ENCODE measurements at places on chromosomes 11 and 22.
A peak's percentile ranks its signal among the peaks of the same experiment; 100 is the strongest.

GRCh38 chr22:27614650-27615007 lies 186.9 kb downstream of the MN1 start:
- DNase-seq, result no peak

DNA sequence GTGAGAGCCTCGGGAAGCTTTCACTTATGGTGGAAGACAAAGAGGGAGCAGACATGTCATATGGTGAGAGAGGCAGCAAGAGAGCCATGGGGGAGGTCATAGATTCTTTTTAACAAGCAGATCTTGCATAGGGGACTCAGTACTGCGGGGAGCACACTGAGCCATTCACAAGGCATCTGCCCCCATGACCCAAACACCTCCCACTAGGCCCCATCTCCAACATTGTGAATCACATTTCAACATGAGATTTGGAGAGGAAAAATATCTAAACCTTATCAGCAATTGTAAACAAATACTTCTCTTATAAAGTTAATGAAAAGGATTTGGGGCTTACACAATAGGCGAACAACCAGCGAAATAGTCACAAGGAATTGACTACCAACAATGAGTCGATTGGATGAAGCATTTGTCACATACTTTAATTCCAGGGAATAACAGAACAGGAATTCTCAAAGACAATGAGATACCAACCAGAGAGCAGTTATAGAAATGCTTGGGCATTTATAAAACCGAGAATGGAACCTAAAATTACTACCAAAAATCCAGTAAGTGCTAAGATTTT lies 7.3 kb downstream of the DDI1 start:
- DNase-seq, result no peak

GRCh38 chr22:50460938-50461337 lies 13.9 kb downstream of the SBF1 start:
- DNase-seq, result no peak

GRCh38 chr11:35681163-35681767 lies 18.7 kb downstream of the TRIM44 start:
- DNase-seq, result no peak

- no peak for DNase-seq
These were observed 55.1 kb upstream of the PDGFD start for GRCh38 chr11:104219096-104219495.

GRCh38 chr22:22940961-22941605 lies 53.5 kb downstream of the IGLL5 start:
- DNase-seq, result no peak

GRCh38 chr11:112367461-112367860 lies 106.8 kb upstream of the PLET1 start:
- DNase-seq, result no peak

GRCh38 chr11:97610000-97610399 lies 1220.2 kb downstream of the JRKL start:
- no peak for DNase-seq

GRCh38 chr11:78078218-78079167 lies 1.2 kb downstream of the NDUFC2 start:
- no peak for DNase-seq

- no peak for DNase-seq
These were observed 144.6 kb upstream of the RASSF10 start for GRCh38 chr11:12864316-12865156.

DNA sequence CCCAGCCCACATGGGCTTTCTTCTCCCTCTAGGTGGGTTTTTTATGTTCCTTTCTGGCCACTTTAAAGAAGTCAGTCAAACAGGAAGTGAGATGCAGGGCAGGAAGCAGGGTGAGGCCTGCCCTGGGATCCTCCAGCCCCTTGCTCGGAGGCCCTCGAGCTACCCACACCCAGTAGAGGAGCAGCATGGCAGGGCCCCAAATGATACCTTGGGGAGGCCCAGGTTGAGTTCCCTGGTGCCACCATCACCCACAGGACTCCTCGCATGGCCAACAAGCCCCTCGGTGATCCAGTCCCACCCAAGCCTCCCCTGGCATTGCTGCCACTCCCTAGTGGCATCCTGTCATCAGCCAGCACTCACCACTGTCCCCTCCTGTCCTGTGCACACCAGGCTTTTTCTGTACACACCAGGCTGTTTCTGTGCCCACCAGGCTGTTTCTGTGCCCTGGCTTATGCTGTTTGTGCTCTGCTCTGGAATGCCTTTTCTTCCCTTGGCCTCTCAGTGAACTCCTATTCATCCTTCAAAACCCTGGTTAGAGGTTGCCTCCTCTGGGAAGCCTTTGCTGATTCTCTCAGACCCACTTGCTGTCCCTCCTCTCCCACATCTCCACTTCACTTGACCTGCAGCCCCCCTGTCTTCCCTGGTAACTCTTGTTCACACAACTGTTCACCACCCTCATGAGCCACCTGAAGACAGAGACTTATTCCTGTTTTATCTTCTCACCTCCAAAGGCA lies 3.1 kb upstream of the PTGDR2 start:
- DNase-seq, result no peak

GRCh38 chr11:102143867-102144266 lies 33.6 kb downstream of the YAP1 start:
- DNase-seq, result no peak

GRCh38 chr22:42150727-42151590 lies 20.3 kb upstream of the CYP2D6 start:
- DNase-seq, result no peak

GRCh38 chr22:21927174-21927823 lies 25.3 kb downstream of the PPM1F start:
- no peak for DNase-seq

GRCh38 chr11:119750056-119750455 lies 21.1 kb upstream of the NECTIN1 start:
- no peak for DNase-seq

GRCh38 chr11:81301166-81301830 lies 1432.4 kb downstream of the FAM181B start:
- DNase-seq, result no peak

- no peak for DNase-seq
These were observed 4.4 kb upstream of the PRSS23 start for GRCh38 chr11:86795949-86796348.

- DNase-seq, result no peak
These were observed 79.7 kb upstream of the LINC01488 start for GRCh38 chr11:69401715-69402114.

DNA sequence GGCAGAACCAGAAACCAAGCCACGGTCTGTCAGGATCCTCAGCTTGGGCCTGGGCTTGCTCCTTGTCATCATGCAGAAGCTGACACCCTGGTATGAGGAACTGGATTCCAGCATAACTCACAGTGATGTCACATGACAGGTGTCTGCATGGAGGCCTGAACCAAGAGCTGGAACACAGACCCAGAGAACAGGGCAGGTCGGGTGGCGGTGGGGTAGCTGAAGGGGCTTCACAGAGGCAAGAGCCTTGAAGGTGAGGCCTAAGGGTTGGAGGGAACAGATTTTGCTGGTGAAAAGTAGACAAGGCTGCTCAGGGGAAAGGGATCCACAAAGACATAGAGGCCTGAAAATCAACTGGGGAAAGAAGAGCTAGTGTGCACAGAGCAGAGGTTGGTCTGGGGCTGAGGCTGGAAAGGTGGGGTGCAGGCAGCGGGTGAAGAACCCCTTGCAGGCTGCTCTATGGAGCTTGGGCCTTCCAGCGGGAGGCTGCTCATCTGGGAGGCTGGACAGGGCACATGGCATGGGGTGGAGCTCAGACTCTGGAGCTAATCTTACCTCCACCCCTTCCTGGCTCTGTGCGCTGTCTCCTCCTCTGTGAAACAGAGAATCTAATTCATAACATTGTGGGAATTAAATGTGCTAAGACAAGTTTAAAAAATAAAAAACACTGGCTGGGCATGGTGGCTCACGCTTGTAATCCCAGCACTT lies 18.4 kb upstream of the RPS3 start:
- no peak for DNase-seq

- DNase-seq, result peak; percentile 14
These were observed 30.1 kb upstream of the TMEM45B start for GRCh38 chr11:129785383-129786111.

- no peak for DNase-seq
These were observed 202.9 kb downstream of the GRIK4 start for GRCh38 chr11:120714438-120714837.

DNA sequence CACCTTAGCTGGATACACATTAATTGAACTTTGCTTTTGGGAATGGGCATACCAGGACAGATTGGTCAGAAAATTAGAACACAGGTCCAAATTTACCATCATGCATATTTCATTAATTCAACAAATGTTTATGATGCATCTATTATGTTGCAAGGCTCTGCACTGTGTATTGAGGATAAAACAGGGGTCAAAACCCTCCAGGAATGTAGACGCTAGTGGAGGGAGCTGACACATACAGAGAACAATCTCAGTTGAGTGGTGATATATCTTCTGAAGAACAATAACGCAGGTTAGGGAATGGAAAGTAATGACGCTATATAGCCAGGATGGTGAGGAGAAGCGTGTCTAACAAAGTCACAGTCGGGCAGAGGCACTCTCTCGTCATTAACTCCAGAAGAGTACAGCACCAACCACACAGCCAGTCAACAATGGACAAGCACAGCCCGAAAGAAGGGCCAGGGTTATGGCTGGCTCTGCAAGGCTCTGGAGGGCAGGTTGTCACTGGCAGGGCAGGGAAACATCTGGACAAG lies 3.8 kb downstream of the FLI1 start:
- no peak for DNase-seq

DNA sequence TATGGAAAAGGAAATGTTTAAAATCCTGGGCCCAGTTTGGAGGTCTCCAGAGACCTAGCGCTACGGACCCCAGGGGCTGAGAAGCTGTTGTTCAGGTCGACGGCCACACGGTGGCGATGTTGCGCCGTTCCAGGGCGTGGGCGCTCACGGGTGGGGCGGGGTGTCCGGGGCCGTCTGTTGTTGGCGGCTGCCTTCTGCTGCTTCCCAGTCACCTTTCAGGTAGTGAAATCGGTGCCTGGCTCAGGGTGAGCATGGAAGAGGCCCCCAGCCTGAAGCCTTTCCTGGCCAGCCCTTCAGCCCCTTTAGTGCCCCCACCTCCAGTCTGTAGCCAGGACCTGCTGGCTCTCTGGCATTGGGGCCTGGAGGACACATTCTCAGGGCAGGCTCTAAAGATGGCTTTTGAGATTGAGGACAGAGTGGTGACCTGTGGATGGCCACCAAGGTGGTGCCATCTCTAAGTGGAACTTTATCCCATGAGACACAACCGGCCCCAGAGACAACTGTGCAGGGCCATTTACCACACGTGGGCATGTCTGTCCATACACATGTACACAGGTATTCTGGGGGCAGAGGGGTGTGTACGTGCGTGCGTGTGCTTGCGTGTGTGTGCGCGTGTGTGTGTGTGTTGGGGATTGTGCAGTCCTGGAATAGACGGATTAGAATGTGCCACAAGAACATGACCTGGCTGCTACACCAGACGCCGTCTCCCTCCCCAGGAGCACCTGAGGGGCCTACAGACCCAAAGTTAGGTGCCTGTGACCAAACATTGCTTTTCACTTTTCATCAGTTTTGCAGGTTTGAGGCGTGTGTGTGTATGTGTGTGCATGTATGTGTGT lies 53.8 kb downstream of the ST14 start:
- peak; percentile 74 for DNase-seq

DNA sequence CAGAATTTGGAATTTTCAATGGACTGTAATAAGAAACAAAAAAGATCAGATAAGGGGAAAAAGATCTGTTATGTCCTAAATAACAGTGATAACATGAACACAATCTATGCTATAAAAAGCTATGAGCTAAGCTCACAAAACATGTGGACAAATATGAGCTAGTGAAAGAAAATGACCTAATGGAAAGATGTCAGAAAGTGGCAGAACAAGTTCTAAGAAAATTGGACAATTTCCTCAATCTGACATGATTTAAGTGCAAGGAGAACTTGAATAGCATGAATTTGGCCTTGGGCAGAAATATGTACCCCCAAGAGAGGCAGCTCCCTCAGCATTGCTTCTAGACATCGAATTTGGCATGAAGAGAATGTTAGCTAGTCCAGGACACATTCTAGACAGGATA lies 212.0 kb upstream of the PGR start:
- no peak for DNase-seq

- DNase-seq, result no peak
These were observed 122.6 kb downstream of the IGLL1 start for GRCh38 chr22:23457380-23457985.

DNA sequence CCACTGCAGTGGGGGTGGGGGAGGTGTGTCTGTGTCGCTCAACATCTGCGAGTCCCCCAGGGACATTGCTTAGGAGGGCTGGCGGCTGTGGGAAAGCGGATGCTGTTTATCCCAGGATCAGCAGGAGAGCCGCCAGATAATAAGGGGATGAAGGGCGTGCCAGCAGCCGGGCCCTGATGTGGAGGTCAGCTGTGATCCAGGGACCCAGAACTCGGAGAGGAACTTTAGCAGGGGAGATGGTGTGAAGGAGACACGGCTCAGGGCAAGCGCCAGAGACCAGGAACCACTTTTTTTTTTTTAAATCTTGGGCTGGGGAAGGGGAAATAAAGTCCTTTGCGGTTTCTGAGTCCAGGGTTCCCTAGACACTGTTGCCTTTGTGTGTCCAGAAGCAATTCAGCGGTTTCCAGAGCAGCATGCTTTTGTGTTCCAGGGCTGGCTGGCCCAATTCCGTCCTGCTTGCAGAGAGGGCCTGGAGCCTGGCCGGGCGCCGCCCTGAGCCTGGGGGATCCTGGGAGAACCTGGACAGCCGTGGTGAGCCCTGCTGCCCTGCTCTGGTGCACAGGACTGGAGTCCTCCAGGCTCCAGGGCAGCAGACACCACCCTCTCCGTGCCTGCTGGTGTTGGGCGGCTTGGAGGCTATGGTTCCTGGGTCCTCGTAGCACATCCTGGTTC lies at the start of gene GRAMD4:
TSS of gene GRAMD4 (plus strand) at position 557 of the 672 bp plus-strand sequence. CDS start 6,414 bp downstream, outside the sequence.
- DNase-seq, result no peak

DNA sequence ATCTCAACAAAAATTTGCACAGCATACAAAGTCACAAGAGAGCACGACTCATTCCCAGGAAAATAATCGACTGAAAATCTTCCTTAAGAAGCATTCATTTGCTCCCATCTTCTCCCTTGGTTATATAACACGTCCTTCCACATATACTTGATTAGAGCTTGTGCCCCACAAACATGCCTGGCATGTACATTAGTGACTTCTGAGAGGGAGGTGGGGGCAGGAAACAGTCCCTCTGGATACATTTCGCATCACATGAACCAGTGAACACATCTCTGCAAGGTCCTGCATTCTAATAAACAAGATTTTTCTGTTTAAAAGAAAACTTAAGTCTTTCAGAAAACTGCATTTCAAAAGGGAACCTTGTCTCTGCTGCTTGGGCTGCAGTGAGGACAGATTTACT lies 54.1 kb upstream of the IGLL5 start:
- DNase-seq, result no peak

GRCh38 chr11:113675003-113675561 lies 31.0 kb downstream of the TMPRSS5 start:
- peak; percentile 6 for DNase-seq
